ENCODE measurements at places on chromosomes 1 and 21.
A peak's percentile ranks its signal among the peaks of the same experiment; 100 is the strongest.

DNA sequence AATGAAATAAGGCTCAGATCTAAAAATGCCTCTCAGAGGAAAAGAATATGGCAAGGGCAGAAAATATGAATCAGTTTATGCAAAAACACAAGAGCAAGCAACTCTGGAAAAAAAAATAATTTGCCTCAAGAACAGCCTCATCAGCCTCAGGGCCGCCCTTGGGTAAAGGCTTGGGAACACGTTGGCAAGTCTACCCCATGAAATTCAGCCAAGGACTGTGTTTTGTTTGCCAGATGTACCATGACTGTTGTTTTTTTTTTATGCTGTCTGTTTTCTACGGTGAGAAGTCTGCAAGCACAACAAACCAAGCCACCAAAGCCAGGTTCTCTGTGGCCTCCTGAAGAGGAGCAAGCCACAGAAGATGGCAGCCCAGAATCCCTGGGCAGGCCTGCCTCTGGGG lies 18.0 kb downstream of the HHIPL2 start:
- no peak for DNase-seq

DNA sequence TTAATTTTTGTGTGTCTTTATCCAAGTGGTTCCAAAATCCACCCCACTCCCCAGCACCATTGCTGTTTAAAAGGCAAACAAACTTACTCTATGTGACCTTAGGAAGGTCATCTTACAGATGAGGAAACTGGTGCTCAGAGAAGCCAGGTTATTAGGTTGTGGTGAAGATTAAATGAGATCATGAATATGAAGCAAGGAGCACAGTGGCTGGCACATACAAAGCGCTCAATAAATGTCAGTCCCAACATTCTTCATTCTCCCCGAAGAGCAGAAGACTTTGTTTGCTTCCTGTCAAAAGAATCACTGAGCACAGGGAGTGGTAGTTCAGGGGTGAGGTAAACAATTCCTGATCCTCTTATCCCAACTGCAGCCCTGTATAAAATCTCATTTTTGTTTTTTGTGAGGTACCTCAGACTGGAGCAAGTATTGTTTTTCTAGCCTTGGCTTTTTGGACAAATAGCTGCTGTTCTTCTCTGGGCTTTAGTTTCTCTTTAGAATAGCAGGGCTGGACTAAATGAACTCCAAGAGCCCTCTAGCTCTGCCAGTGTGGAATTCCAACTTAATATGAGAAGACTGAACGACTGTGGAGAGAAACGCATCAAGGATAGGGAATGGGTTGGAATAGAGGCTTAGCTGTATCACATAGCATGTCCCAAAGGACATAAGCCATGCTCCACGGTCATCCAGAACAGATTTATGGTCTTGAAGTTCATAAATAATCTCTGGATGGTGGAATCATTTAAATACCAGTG lies 455.3 kb upstream of the USP24 start:
- DNase-seq: no peak

DNA sequence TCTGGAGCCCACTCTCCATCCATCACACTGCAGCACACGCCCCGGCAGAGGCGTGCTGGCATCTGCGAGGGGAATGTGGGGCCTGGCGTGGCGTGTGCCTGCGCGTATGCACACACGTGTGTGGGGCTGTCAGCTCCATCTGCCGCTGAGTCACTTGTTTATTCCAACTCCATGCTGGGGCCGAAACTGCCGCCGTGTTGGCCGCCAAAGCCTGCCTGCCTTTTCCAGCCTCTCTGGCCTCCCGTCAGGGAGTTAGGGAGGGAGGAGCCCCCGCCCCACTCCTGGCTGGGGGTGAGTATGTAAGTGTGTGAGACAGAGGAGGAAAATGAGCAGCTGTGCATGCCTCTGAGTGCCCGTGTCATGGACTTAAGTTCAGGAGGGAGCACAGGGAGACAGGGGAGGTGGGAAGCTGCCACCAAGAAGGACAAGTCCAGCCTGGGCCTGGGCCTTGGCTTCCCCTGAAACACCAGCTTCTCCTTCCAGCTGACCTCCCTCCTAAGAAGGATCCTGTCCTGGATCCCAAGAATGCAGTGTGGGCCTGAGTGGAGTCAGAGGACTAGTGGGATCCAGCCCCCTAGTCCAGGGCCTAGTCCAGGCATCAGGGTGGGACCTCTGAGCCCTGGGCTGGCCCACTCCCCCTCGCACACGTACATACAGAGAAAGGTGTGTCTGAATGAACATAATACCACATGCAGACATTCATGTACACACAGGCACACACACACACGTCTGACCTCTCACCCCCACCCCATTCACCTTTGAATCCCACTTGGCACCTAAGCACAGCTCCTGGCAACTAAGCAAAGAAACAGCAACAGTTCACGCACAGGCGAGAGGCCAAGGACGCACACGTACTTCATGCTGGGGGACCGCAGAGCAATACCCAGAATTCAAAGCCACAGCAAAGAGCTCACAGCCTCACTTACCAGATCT lies 24.7 kb downstream of the MEF2D start:
- DNase-seq: no peak

DNA sequence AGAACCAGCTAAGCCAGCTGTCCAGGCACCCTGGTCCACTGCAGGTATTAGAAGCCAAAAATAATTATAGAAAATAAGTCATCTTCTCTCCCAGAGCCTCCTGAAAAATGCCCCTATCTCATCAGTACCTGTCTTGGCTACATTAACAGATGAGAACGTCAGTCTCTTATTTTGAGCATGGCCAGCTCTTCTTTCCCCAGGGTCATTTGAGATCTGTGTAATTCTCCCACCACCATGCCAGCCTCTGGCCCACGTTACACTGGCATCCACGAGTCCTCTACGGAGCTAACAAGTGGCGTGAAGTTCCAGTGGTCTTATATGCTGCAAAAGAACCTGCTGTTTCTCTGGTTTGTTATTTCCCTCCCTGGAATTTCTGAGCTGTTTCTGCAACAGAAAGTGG lies 118.0 kb downstream of the ATP5PO start:
- no peak for DNase-seq

DNA sequence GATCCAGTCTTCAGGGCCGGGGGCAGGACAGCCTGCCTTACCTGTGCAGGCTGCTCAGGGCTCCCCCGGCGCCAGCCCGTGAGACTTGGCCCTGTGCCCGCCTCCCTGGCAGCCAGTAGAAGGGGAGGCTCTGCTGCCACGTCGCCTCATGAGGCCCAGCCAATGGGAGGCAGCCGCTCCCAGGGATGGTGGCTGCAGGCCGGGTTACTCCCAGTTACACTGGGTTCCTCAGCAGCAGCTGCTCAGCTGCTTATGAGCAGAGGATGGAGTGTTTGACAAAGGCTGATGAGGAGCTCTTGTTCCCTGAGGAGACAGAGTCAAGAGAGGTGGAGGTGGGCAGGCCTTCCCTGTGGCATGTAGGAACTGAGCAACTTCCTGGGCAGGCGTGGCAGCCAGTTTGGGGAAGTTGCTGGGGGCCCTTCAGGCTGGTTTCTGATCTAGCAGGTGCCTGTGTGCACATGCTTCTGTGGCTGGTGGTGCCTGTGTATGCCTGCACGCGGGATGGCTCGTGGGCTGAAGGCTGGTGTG lies 5.5 kb downstream of the MFSD2A start:
- no peak for DNase-seq

- DNase-seq: no peak
Observed at GRCh38 chr1:20107796-20108195, 11.5 kb downstream of the PLA2G2D start.

- DNase-seq: no peak
Observed at GRCh38 chr1:36419569-36419968, 21.9 kb upstream of the LSM10 start.

- no peak for DNase-seq
Observed at GRCh38 chr1:162977944-162978568, 91.1 kb upstream of the RGS4 start.

DNA sequence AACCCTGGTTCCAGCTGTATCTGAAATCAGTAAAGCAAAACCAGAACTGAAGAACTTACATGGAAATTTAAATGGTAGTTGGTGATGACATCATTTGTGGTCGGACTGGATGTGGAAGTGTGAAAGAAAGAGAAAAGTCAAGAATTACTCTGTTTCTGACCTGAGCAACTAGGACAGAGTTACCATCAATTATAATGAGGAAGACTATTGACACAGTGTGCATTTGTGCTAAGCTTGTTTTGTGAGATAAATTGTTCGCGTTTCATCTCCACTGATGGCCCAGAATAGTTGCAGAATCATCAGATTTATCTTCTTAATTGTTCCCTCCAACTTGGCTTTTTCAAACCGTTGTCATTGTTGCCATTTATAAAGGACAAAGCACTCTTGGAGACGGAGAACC lies 410.6 kb upstream of the DEPDC1 start:
- DNase-seq: no peak

- no peak for DNase-seq
Observed at GRCh38 chr1:47978486-47978885, 18.7 kb downstream of the TRABD2B start.

GRCh38 chr1:64940025-64940424 lies 26.3 kb downstream of the JAK1 start:
- DNase-seq: no peak

GRCh38 chr1:207097871-207098324 lies 6.1 kb upstream of the C4BPA start:
- no peak for DNase-seq

- DNase-seq: no peak
Observed at GRCh38 chr1:223479261-223479660, 86.0 kb downstream of the CCDC185 start.

DNA sequence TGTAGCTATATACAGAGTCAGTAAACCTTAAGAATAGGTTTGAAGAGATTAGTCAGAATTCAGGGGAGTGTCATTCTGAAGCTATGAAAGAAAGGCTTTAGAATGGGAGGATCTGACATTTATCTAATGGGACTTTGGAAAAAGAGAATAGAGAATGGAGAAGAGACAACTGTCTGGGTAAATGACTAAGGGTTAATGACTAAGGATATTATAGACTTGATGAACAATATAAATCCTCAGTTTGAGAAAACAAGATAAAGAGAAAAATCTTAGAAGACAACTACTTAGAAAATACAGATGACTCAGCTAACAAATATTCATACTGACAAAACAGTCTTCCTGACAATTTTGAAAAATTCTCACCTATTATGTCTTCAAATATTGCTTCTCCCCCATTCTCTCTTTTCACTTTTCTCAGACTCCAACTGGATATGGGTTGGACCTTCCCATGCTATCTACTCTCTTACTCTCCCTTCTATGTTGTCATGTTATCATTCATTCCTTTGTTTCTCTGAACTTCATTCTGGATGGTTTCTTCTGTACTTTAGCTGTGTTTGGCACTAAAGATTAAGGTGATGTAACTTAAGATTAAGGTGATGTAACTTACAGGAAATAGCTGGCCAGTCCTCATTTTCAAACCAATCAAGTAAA lies 20.4 kb downstream of the SLC16A1 start:
- DNase-seq: no peak

- no peak for DNase-seq
Observed at GRCh38 chr1:113812661-113813135, 422 bp upstream of the RSBN1 start.

GRCh38 chr1:46580140-46580903 lies 23.7 kb downstream of the MKNK1 start:
- no peak for DNase-seq

DNA sequence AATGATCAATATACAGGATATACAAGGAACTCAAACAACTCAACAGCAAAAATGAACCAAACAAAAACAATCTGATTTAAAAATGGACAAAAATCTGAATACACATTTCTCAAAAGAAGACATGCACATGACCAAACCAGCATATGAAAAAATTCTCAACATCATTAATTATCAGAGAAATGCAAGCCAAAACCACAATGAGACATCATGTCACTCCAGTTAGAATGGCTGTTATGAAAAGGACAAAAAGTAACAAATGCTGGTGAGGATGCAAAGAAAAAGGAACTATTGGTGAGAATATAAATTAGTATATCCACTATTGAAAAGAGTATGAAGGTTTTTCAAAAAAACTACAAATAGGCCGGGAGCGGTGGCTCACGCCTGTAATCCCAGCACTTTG lies 42.0 kb downstream of the FCRL3 start:
- DNase-seq: no peak

DNA sequence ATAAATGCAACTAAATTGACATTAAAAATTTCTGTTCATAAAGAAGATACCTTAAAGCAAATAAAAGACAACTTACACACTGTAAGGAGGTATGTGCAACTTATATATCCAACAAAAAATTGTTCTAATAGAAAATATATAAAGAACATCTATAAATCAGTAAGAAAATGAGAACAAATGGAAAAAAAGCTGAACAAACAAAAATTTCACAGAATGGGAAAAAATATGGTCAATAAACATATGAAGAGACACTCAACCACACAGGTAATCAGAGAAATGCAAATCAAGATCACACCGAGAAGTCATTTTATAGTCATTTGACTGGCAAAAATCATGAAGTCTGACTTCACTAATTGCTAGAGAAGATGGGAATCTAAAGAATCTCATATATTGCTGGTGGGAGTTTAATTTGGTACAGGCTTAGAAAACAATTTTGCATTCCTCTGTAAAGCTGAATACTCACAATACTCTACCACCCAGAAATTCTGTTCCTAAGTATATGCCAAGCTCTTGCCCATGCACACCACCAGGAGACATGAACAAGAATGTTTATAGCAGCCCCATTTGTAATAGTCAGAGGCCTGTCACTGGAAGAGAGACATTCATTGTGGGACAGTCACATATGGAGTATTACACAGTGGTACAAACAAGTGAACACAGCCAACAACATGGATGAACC lies 22.0 kb upstream of the THEM5 start:
- DNase-seq: no peak

GRCh38 chr1:219324629-219325367 lies 151.1 kb downstream of the LYPLAL1 start:
- DNase-seq: peak; percentile 81

GRCh38 chr1:18568489-18568888 lies 62.2 kb upstream of the PAX7 start:
- DNase-seq: no peak

DNA sequence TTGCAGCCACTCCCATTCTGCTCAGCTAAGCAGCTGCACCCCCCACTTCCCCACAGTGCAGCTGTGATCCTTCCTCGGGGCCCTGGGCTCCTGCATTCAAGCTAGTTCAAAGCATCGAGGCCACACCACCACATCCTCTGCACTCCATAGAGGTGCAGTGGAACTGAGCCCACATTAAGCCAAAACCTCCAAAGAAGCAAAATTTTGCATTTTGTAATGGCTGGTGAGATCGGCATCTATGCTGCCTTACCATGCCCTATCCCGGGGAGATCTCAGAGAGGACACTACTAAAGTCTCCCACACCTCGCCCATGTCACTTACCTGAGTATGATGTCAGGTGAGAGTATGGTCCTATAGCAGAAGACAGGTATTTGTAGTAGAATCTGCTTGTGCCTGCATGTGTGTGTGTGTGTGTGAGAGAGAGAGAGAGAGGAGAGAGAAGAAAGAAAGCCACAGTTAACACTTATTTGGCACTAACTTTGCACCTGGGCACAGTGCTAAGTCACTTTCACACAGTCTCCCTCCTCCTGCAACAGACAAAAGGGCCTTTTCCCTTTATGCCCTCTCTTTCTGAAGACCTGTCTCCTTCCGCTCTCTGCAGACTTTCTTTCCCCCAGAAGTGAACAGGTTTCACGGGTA lies 89.8 kb downstream of the KIF14 start:
- DNase-seq: no peak

GRCh38 chr1:201302163-201303152 lies 19.2 kb downstream of the PKP1 start:
- DNase-seq: no peak

- DNase-seq: no peak
Observed at GRCh38 chr21:38925923-38926322, 120.2 kb downstream of the ETS2 start.

All from T-helper 2 cell (primary cell).